T-helper 2 cell (primary cell): ENCODE measurements at places on chromosomes 7 and 10.

DNA sequence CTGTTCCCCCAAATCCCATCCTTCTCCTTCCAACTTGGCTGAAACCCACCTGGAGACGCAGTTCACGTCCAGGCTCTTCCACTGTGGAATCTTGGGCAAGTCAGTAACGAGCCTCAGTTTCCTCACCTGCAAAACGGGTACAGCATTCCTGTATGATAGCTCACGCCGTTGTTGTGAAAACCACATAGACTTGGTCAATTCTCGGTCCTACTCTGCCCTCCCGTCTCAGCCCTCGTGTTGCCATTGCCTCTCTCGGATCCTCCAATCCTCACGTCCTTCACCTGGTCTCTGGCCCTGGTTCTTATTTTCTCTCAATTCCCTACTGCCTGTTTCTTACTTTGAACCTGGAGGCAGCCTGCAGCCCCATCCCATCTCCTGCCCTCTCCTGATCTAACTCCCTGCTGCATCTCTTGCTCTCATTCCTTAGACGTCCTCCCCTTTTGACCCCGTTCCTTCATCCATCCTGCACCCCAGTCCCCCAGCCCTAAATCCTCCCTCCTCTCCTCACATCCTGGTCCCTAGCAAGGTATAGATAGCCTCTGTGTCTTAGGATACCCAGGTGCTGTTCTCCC, 2.0 kb upstream of the MUC12 start:
- no peak for DNase-seq

GRCh38 chr7:152866791-152867501, 107.4 kb downstream of the ACTR3B start:
- DNase-seq, result no peak

DNA sequence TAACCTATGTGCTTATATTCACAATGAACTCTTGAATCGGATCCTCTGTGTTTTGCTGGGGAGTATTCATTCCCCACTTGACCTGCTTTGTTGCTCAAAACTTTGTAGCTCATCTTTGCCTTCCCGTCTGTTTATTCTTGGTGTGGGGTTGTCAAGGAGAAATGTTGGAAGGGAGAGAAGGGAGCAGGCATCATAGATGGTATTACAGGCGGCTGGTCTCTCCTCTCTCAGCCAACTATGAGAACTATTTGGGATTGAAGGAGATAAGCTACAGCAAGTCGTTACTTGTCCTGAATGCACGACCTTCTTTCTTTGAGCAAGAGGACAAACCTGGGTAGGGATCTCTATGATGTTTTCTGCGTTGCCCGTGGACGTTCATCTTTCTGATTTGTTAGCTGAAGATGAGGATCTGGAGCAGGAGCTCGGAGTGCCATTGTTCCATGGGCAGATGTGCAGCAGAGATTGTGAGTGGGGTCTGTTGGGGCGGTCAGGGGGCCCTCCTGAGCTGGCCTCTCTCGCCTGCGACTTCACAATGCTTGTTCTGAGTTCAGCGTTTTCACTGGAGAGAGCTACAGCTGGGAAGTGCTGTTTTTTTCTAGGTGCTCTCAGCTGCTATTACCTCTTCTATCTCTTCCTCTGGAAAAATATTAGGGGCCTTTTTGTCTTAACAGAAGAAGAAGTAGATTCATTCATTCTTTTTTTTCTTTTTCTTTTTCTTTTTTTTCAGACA, 126.9 kb upstream of the KLF6 start:
- DNase-seq, result no peak

DNA sequence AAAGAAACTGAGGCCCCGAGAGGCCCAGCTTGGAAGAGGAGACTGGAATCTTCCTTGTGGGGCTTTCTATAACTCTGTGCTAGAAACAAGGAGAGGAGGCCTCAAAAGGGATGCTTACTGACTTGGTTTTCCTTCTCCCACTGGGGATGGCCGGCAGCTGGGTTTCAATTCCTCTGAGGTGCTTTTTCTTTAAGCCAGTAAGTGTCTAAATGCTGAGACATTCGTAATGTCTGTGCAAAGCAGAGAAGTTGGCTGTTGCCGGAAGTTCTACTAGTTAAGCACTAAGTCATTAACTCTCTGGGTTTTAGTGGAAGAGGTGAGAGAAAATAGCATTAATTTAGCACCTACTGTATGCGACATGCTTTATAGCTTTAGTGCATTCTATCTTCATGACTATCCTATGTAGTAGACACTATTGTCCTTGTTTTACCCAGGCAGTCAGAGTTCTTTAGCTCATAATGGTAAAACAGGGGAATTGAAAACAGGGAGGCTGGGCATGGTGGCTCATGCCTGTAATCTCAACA, 135.2 kb downstream of the RGS10 start:
- no peak for DNase-seq

GRCh38 chr7:134779741-134780065, 269 bp downstream of the CALD1 start:
- no peak for DNase-seq

GRCh38 chr7:27145914-27146412, 1.6 kb downstream of the HOXA6 start:
- no peak for DNase-seq

DNA sequence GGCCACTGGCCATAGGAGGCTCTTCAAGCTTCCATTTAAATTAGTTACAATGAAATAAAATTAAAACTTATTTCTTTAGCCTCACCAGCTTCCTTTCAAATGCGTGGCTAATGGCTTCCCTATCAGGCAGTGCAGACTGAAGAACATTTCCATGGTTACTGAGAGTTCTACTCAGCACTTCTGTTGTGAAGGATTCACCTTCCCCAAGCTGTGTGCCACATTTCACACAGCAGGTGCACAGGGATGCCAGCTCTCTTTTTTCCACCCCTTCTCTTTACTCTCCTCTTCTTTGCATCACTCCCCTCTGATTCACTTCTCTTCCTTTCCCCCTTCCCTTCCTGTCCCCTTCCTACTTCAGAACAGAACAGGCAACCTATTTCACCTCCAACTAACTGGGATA, 833 bp downstream of the GDF2 start:
- no peak for DNase-seq

DNA sequence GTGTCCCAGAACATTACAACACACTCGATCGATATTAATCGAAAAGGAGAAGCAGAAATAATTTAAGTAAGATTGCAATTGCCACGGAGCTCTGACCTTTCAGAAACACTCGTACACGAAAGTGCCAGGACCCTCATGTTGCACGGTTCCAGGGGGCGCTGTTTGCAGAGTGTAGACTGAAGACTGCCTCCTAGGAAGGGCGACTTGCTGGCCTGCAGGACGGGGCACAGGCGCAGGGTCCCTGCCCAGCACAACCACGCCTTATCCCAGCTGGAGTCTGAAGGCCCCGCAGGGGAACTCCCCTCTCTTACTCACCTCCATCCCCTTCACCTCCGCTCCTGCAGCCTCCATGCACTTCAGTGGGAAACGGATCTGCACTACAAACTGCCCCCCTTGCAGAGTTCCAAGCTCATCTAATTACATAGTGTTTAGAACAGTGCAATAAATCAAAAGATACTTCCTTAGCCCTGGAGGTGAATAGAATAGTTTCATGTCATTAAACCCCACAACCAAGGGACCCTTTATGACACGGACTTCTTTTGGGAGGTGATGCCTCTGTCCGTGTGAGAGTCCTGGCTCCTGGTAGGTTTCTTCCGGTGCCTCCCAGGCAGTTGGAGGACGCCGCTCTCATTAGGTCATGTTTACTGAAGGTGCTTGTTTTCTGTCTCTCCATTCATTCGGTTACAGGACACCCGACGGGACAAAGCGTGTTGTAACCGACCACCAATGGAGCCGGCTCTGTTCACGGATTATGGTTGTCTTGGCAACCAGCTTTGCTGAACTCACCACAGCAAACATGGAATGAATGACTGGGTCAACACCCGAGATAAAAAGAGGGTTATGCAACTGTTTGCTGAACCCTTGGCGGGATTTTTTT, 262.2 kb downstream of the BAMBI start:
- no peak for DNase-seq

GRCh38 chr7:51602376-51602775, 285.8 kb upstream of the COBL start:
- DNase-seq, result no peak

DNA sequence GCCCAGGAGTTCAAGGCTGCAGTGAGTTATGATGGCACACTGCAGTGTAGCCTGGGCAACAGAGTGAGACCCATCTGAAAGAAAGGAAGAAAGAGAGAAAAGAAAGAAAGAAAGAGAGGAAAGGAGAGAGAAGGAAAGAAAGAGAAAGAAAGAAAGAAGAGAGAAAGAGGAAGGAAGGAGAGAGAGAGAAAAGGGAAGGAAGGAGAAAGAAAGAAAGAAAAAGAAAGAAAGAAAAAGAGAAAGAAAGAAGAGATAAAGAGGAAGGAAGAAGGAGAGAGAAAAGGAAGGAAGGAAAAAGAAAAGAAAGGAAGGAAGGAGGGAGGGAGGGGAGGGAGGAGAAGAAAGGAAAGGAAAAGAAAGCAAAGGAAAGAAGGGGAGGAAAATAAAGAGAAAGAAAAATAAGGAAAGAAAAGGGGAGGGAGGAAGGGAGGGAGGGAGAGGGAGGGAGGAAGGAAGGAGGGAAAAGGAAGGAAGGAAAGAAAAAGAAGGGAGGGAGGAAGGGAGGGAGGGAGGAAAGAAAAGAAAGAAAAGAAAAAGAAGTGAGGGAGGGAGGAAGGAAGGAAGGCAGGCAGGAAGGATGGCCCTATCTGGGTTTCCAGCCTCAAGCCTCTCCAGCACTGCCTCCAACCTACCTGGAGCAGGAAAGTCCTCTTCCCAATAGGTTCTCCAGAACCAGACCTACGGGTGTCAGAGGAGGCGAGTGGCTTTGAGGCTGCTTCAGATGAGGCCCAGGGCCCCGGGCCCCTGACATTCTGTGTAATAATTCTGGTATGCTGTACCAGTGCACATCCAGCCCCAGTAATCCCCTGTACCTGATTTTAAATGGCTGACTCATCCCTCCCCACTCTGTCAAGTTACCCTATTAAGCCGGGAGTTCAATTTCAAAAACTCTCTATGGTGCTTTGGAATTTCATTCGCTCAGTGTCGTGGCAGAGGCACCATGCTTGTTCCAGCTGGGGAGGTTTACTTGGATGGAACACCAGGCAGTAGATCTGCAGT, 6.8 kb upstream of the PARD3 start:
- DNase-seq, result no peak

- no peak for DNase-seq
These were observed 1.8 kb downstream of the CCDC186 start for GRCh38 chr10:114172216-114172615.

DNA sequence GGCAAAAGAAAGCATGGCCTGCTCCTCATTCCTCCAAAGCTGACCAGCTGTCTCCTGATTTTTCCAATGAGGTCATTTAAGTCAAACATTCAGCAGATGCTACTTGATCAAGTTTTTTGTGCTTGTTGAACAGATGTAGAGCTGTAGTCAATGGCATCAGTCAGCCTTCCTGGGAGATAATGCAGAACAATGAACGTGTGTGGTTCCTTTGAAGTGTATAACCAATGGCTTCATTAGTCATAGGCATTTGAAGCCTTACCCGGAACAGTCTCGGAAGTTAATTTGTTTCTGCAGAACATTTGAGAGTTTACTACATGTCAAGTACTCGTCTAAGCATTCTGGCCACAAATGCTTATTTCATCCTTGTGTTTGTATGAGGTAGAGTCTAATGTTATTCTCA, 227.1 kb downstream of the ADRA2A start:
- DNase-seq, result no peak

- no peak for DNase-seq
These were observed 73.2 kb downstream of the GPR37 start for GRCh38 chr7:124692425-124692824.

DNA sequence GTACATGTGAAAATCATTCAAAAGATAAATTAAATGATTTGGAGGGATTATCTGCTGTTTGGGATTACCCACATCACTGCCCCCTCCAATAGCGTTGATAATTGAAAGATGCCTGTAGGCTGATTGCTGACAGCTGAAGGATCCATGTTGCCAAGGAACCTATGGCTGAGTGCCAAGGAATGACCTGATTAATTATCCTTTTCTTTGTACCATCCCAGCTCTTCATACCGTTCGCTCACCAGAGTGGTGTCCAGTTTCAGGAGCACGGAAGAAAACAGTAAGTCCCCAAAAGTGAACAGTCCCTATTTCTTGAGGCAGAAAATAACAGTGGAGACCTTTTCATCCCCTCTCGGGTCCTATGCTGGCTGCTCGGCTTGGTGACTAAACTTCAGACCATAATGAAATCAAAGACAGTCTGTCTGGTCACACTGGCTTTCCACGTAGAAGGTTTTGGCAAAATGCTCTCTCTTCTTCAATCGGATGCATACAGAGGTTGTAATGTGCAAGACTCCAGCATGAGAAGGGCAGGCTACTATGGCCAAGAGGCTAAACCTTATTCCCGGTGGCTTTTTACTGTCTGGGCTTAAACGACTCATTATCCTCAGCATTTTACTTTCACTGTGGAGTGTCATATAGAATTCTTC, 108.8 kb downstream of the SPAG6 start:
- DNase-seq, result no peak

GRCh38 chr10:4111643-4112042, 326.6 kb upstream of the KLF6 start:
- DNase-seq, result no peak

DNA sequence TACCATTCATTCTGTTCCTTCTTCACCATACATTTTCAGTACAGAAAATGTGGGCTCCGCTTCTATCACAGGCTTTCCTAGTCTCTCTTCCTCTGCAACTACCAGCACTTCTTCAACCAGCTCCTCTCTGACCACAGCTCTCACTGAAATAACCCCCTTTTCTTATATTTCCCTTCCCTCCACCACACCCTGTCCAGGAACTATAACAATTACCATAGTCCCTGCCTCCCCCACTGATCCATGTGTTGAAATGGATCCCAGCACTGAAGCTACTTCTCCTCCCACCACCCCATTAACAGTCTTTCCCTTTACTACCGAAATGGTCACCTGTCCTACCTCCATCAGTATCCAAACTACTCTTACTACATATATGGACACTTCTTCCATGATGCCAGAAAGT, 9.5 kb upstream of the MUC12 start:
- no peak for DNase-seq

- DNase-seq, result no peak
These were observed 10.1 kb upstream of the MNX1 start for GRCh38 chr7:157020514-157021070.

DNA sequence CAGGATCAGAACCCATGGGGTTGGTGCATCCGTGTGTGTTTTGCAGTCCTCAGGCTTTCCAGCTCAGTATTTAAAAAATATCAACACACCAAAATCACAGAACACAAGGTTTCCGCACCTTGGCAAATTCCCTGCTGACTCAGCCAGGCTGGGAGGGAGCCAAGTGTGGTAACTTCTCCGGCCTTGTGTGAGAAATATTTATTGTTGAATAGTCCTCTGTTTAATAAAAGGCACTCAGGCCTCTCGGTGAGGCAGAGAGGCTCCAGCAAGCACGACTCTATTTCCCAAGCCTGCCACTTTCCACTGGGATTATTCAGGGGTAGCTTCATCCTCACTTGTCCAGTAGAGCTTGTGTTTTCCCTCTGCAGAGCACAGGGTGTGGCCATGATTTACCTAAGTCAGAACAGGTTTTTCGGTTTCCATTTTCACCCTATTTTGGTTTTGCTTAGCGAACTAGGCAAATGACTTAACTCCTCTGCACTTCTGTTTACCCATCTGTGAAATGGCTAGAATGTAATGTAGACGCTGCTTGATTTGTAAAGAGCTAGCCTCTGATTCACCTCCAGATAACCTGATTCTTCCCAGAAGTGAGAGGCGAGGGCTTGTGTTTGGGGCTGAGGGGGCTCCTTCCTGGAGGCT, 13.0 kb upstream of the CHST15 start:
- no peak for DNase-seq
